ENCODE measurements at places on chromosomes 12 and 14. TPM values are rescaled to one million over a fixed set of nuclear protein-coding genes. Genes with fewer than 3 reads are reported as not detected.

Gene SRRM4
- 10.0 TPM for polyA plus RNA-seq

Gene OR4E2
- polyA plus RNA-seq, result not detected

Gene NEUROD4
- not detected for polyA plus RNA-seq

Gene DCN
- polyA plus RNA-seq, result 55.4 TPM

Gene TAC3
- polyA plus RNA-seq, result 4.5 TPM

Gene FAM90A1
- 0.29 TPM for polyA plus RNA-seq

Gene PAN2
- 39.6 TPM for polyA plus RNA-seq

Gene DNAL1
- 18.4 TPM for polyA plus RNA-seq
